Mesenteric fat pad (tissue), 1 donor: ENCODE measurements at places on chromosomes 4 and X. TPM values are rescaled to one million over a fixed set of nuclear protein-coding genes. Genes with fewer than 3 reads are reported as not detected.

- DNase-seq: no peak
These were observed 227.3 kb upstream of the GIMD1 start for GRCh38 chr4:106595906-106596305.

DNA sequence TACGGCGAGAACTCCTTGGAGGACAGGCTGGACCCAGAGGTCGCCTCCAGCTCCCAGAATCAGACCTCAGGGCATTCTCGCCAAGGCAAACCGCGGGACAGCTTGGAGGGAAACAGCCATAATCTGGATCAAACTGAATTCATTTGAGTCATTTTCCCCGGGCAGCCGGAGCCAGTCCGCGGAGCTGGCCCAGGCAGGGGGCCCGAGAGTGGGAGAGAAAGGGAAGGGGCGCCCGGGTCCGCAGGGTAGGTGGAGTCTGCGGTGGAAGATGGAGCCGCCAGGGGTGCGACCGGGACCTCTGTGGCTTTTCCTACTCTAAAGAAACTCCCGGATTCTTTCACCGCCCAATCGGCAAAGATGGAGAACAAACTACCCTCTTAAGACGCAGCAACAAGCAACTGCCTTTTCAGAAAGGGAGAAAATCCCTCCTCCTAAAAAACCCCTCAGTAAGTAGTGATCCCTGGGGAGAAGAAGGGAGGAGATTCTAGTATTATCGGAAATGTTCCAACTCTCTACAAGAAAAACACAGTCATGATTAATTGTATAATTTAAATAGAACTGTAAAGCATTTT is 5.2 kb downstream of the NKX3-2 start:
- DNase-seq: no peak

DNA sequence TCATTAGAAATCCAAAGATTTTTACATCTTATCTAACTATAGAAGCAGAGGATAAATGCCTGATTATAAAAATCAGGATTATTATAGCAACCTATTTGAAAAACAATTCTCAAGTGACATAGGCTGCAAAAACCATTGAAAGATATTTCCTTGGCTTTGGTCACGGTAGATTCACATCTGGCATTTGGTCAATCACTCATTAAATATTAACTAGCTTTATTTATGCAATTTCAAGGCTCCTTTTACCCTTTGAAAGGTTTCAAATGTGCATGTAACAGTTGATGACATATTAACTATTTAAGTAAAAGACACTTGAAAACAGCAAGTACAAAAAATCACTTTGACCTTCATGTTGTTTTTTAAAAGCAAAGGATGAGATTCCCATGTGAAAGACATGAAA is 98.1 kb downstream of the MMRN1 start:
- no peak for DNase-seq

- no peak for DNase-seq
These were observed 469.0 kb upstream of the PRKX start for GRCh38 chrX:4182408-4182806.

GRCh38 chr4:98639108-98639507 is 19.3 kb downstream of the TSPAN5 start:
- DNase-seq: no peak

DNA sequence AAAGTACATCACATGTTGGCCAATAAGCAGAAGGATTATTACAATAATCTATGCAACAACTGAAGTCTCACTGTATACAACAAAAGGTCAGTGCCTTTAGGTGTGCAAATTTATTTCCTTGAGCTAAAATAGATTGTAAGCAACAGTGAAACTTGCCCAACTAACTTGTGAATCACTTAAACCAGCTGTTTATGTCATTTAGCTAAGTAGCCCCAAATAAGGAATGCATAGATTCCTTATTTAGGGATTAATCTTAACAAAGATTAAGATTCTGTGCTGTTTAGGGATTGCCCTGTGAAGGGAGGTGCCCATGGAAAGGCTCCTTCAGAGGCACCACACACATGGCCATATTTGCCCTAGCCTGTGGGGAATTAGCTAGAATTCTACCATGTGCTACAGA is 168.6 kb downstream of the MAML3 start:
- no peak for DNase-seq

DNA sequence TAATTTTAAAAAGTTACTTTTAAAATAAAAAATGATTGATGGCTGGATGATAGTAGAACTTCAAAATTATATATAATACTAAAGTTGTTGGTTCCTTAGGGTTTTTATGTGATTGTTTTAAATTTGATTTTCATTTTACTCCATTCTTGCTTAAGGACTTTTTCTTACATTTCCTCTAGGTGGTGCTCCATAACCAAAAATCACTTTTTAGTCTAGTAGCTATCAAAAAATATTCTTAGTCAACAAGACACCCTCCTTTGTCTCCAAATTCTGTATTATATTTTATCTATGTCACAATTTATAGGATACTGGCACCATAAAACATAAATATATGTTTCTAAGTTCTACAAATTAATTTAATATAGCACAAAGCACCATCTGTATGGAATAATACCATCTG is 67.2 kb upstream of the BRWD3 start:
- no peak for DNase-seq

DNA sequence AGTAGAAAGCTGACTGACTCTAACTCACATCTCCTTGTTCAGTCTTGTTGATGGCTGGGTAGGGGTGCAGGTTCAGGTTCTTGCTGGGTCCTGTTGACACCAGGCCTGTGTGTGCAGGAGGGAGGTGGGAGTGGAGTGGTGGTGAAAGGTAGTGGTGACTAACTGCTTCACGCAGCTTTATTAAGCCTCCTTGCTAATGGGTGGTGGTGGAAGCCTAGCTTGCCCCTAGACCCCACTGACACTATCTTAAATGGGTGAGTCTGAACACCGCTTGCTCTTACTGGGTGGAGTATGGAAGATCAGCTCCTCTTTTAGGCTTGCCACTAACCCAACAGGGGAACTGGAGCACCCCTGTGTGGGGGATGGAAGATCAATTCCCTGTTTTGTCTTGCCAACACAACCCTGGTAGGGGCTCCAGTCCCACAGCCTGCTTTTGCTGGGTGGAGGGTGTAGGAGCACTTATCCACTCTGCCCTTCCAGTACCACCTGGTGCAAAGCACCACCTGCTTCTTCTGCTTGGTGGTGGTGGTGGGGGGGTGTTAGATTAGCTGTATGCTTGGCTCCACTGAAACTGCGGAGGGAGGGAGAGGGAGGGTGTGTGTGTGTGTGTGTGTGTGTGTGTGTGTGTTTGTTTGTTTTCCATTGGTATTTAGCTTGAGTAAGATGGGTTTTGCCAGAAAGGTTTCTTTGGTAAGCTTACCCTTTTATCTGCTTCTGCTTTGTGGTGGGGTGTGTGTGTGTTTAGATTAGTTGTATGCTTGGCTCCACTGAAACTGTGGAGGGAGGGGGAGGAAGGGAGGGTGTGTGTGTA is 25.6 kb downstream of the KDM6A start:
- no peak for DNase-seq

DNA sequence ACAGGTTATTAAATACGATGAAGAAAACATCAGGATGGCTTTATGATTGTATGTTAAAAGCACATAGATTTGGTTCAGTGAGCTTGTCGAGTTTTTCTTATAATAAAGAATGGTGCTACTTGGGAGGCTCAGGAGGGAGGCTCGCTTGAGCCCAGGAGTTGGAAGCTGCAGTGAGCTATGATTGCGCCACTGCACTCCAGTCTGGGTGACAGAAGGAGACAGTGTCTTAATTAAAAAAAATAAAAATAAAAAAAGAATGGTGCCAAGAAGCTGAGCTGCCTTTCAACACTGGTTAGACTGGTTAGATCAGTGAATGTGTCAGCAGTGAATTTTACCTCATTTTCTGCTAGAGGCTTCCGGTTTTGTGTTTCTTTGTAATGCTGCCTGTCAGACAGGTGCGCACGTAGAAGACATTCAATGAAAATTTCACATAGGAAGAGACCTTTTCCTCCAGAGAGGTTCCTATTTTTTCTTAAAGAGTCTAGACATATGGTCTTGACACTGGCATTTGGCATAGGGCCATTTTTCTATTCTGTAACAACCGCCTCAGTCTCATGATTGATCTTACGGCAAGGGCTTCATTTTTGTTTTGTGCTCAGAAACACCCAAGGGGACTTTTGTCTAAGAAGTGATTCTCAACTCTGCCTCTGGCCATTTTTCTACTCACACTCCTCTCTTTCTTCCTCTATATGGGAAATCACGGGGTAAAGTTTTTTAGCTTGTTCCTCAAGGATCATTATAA is 15.0 kb upstream of the ARSF start:
- DNase-seq: no peak

- DNase-seq: no peak
These were observed 8.8 kb downstream of the ENPEP start for GRCh38 chr4:110484767-110485166.

DNA sequence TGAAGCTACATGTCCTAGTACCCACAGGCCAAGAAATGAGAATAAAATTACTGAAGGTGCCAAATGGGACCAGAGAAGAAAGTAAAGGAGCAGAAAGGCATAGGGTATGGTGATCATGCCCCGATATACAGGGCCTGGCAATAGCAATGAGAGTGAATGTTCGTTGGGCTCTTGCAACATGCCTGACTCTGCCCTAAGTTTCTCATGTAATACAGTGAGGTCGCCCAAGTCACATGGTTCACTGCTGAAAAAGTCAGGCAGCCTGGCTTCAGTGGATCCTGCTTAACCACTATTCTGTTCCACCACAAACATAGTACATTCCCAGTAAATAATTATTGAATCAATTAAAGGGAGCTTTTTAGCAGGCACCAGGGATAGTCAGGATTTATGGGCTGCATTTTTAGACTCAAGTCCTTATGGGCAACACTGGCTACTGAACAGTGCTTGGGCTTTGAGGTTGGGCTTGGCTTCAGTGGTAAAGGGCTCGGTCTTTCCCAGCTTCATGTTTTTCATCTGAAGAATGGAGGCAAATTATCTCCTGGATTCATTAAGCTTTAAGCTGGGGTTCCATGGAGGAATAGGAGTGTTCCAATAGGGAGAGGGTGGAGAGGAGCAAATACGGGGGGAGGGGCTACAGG is 67.1 kb upstream of the ZNF518B start:
- DNase-seq: no peak

GRCh38 chr4:3521621-3522325 is 10.4 kb downstream of the LRPAP1 start:
- DNase-seq: no peak

DNA sequence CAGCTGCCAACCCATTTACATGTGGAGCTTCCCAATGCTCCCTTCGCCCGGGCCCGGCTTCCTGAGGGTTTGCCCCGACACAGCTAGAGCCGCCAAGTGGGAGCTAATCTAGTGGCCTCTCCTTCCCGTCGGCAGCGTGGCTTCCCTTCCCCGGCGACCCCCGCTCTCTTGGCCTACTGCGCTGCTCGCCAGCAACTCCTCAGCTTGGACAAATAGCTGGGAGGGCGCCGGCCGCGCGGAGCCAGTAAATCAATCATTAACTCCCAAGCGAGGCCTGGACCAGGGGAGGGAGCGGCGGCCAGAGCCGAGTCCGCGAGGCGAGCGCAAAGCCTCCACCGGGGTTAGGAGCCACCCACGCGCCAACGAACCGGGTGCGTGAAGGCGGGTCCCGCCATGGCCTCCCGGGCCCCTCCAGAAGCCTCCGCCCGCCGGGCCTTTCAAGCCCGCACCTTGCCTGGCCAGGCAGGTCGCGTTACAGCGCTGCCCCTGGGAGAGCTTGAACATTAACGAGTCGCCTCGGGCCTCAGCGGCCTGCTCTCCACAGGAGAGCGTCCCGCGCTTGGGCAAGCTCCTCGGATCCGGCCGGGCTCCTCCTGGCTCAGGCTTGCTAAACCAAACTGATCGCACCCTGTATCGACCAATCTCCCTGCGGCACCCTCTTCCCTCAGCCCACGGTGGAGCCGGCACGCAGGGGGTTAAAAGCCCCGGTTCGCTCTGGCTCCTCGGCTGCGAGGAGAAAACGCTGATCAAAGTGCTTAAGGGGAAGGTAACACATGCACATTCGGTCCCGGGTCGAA is 10.6 kb upstream of the BCOR start:
- DNase-seq: no peak

DNA sequence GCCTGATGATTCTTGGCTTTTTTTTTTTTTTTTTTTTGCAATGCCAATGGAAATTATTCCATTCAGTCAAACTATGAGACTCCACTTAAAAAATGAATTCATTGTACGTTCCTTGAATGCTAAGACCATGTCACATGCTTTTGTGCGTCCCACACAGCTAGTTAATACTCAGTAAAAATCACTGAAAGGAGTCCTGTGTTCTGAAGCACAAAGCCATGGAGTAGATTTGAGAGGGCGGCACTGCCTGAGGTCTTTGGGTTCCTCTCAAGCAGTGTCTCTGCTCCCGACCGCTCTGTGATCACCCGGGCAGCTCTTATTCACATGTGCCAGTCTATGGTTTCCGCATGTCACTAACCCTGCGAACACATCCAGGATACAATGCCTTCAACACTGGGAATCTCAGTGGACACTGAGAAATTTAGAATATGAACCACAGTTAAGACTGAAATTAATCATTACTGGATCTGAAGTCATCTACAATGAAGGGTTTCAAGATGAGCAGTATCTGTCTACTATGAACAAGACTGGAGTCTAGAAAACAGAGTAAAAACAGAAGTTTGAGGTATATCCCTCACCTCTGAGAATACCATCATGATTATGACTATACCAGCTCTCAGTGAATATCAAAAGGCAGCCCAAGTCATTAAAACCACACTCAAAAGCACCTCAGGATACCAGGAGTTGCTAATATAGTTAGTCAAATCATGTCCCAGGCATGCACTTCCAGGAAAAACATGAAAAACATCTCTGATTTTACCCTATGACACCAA is 193.0 kb downstream of the MGST2 start:
- no peak for DNase-seq

GRCh38 chr4:79923281-79923680 is 149.7 kb downstream of the ANTXR2 start:
- no peak for DNase-seq

- no peak for DNase-seq
These were observed 15.9 kb downstream of the CCDC149 start for GRCh38 chr4:24896977-24897376.

GRCh38 chr4:99024481-99025275 is 29.2 kb downstream of the METAP1 start:
- no peak for DNase-seq

Gene TEX28
- not detected for total RNA-seq

Gene ADD1
- total RNA-seq: 272 TPM

Gene TRMT2B
- total RNA-seq: 12.6 TPM

Gene UCP1
- total RNA-seq: not detected

Gene CT45A10
- total RNA-seq: not detected

Gene ADAMTS3
- total RNA-seq: 2.1 TPM

Gene GUCY1B1
- 5.0 TPM for total RNA-seq

Gene SPACA5
- total RNA-seq: not detected

Gene F8A2
- total RNA-seq: not detected

Gene TMEM144
- 7.9 TPM for total RNA-seq

Gene PDCL2
- total RNA-seq: not detected

Gene C4orf50
- not detected for total RNA-seq

Gene HS3ST1
- 4.2 TPM for total RNA-seq

Gene SUPT20HL1
- not detected for total RNA-seq

Gene GLRA2
- not detected for total RNA-seq

Gene SPARCL1
- 302 TPM for total RNA-seq

Gene DACH2
- total RNA-seq: not detected

Gene HSPA4L
- 3.2 TPM for total RNA-seq
